ENCODE measurements at places on chromosomes 7 and 10. TPM values are rescaled to one million over a fixed set of nuclear protein-coding genes. Genes with fewer than 3 reads are reported as not detected.

GRCh38 chr7:155808549-155809331 lies 3.5 kb downstream of the SHH start:
- no peak for DNase-seq

- DNase-seq: no peak
Observed at GRCh38 chr7:6546498-6547251, 4.6 kb downstream of the GRID2IP start.

Gene HIPK2
- total RNA-seq: 30.8 TPM

Gene TMEM273
- total RNA-seq: 0.76 TPM

DNA sequence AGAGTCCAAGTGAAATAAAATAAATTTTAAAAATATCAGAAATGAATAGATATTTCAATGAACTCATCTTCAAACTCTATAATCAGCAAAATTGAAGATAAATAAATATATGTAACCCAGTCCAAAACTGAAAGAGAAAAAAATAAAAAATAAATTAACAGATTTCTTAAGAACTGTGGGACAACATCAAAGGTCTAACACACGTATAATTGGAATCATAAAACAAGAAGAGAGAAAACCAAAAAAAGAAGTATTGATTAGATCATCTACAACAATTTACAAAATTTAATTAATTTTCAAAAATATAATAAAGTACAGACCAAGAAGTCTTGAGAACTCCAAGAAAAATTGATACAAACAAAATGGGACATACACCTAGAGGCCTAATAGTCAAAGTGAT lies 625.8 kb upstream of the SORCS1 start:
- no peak for DNase-seq
